ENCODE measurements at places on chromosomes 5 and 9.

DNA sequence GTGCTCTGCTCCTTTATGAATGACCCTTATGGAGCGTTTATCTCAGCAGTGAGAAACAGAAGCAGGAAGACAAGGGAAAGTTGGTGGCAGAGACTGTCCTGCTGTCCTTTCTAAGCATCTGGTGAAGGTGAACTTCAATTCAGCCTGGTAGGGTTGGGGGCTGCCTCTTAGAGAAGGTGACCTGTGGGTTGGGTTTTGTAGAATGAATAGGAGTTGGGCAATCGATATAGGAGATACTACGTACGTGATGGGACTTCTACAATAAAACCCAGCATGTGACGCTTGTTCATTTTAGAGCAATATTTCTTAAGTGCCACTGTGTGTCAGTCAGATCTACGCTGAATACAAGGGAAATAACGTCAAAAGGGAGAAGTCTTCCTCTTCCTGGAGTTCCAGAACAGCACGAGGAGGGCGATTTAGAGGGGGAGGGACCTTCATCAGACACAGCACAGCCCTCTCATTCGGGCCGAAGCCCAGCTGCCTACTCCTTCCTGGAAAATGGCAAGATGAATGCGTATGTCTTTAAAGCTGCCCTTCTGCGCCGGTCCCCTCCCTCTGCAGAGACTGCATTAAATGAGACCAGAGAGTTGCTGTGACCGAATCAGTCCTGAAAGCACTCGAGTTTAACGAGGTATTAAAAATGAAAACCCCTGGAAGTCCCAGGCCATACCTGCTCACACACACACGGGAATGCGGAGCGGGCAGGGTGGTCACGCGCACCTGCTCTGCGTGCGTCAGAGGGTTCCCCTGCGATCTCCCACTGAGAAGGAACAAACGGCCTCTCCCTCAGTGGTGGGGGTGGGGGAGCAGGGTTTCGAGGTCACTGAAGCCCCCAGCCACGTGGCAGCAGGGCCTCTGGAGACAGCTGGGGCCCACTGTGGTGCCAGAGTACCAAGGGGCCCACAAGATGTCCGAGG, 85.3 kb upstream of the SARDH start:
- no peak for DNase-seq

- DNase-seq, result peak; percentile 12
Measured at GRCh38 chr5:140372971-140373487, 13.0 kb downstream of the SLC4A9 start.

DNA sequence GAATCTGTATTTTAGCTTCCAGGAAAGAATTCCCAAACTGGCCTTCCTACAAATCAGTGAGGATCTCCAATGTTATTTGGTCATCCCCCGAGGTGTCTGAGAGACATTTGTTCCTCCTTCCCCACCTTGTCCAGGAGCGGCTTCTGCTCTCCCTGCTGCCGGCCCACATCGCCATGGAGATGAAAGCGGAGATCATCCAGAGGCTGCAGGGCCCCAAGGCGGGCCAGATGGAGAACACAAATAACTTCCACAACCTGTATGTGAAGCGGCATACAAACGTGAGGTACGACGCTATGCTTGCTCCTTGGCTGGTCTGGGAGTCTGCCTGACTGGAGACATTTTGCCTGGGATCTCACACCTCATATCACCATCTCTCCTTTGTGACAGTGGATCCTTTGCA, 160.4 kb downstream of the CFAP90 start:
- no peak for DNase-seq

DNA sequence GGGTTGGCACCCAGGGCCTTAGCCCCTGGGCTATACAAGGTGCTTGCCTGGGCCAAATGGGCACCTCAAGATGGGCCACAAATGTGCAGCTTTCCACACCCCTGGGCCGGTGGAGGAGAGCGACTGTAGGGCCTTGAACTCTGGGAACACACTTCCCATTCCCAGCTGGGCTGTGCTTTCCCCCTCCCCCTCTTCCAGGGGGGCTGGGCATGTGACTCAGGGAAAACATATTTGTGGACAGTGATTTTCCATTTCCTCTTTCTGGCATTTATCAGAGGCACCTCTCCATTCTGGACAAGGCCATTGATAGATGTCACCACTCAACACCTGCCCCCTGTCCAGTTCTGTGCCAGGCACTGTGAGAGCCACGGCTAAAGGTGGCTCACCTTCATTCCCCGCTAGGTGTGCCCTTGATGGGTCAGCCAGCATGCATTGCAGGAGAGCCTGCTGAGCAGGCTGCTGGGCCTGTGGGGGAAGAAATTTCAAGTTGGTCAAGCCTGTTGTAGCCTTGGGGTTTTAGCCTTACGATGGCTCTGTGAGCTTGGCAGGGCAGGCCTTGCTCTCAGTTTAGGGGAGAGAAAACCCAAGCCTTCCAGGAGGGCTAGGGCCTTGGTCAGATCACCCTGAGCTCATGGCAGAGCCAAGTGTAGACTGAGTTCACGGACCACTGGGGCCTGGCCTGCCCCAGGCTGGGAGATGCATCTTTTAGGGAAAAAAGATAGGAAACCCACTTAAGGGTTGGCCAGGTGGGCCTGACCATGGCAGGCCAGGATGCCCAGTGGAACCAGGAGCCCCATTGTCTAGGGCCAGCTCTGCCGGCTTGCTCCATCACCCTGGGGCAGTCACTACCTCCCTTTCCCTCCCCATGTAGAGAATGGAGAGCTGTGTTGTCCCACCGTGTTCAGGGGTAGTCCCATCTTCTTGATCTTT, 113.9 kb downstream of the DAB2IP start:
- no peak for DNase-seq

- no peak for DNase-seq
Measured at GRCh38 chr9:32326146-32326545, 58.3 kb upstream of the ACO1 start.

GRCh38 chr5:16578474-16578883, 38.3 kb downstream of the RETREG1 start:
- DNase-seq, result peak; percentile 65

GRCh38 chr5:72206994-72207393, 99.7 kb downstream of the MAP1B start:
- DNase-seq, result no peak

DNA sequence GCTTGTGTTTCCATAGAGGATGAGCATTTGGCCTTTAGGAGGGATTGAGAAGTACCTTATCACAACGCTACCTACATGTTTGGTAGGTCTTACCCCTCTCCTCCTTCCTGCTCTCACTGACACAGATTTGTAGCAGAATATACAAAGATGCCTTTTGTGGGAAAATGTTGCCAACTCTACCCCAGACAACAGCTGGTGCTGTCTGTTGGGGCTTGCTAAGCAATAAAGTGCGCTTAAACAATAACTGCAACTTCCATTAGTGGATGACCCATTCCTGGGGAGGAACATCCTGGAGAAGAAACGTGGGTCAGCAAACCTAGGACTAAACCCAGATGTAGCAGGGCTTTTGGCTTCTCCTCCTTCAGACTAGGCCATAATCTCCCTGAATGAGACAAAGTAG, 174.3 kb downstream of the EFNA5 start:
- DNase-seq, result no peak

DNA sequence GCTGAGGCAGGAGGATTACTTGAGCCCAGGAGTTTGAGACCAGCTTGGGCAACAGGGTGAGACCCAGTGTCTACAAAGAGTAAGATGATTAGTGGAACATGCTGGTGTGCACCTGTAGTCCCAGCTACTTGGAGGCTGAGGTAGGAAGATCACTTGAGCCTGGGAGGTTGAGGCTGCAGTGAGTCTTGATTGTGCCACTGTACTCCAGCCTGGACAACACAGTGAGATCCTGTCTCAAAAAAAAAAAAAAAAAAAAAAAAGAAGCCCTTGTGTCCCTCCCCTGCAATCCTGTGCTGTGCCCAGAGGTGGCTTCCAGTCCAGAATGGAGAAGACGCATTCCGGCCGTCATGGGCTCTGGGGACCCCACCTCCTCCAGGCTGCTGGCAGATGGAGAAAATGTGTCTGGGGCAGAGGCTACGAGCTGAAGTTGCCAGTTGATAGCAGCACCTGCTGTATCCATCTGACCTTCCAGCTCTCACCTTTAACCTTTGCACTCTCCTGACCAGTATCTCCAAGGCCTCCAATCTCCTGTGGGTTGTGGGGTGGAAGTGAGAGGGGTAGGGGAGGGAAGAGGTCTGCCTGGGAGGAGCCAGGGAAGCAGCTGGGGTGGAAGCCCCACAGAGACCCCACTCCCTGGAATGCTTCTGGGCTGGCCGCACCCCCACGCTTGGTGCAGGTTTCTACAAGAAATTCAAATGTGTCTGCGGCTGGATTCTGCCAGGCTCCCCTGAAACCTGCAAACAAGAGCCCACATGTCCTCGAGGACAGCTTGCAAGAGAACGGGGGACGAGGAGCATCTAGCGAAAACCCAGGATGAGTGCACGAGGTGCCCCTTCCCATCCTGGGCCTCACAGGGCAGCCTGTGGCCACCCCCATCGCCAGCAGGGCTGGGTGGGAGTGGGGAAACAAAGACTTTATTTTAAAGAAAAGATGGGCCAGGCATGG, 148.3 kb upstream of the IER5L start:
- no peak for DNase-seq

DNA sequence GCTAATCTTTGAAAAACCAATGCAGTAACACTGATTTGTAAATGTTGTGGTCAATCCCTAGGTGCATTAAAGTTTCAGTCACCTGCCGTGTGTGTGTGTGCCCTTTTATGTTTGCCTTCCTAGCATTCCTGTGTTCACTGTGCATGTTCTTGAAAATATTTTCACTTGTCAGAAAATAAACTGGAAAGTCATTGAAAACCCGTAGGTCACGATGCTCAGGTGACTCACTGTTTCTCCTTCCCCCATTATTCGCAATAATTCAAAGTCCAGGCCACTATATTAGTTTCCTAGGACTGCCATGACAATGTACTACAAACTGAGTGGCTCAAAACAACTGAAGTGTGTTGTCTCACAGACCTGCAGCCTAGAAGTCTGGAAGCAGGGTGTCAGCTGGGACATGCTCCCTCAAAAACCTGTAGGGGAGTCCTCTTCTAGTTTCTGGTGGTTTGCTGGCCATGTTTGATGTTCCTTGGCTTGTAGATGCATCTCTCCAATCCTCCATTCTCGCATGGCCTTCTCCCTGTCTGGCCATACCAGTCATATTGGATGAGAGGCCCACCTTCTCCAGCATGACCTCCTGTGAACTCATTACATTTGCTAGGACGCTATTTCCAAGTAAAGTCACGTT, 29.3 kb downstream of the MARVELD2 start:
- DNase-seq, result no peak

GRCh38 chr9:109379513-109379912, 58.7 kb upstream of the EPB41L4B start:
- no peak for DNase-seq

DNA sequence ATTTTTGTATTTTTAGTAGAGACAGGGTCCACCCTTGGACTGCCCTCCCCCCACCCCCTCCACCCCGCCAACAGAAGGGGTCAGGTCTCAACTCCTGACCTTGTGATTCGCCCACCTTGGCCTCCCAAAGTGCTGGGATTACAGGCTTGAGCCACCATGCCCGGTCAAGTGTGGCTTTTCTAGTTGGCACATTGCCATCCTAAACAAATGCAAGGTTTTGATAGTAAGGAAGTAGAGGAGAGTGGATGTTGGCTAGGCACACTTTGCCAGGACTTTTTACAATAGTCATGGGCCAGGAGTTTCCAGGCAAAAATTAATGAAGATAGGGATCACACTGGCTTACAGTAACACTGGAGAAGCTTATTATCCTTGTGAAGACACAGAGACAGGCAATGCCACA, 62.4 kb downstream of the GALNT12 start:
- DNase-seq, result no peak

GRCh38 chr5:122076050-122076461, 2.0 kb downstream of the LOX start:
- DNase-seq, result no peak

DNA sequence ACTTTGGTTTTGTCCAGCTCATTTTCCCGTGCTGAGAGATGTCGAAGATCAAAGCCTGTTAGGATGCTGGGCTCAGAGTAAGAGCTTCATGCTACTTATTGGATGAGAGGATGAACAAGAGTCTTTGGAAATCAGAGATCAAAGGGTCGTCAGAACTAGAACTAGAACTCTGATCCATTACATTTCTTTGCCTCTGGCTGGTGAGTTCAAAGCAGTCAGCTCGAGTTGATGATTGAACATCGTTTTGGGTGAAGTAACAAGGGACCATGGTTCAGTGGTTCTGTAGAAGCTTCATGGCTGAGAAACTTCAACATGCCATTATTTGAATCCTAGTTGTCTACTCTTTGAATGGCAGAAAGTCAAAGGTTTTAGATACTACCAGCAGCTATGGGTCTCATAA, 320.3 kb downstream of the ARHGEF28 start:
- no peak for DNase-seq

DNA sequence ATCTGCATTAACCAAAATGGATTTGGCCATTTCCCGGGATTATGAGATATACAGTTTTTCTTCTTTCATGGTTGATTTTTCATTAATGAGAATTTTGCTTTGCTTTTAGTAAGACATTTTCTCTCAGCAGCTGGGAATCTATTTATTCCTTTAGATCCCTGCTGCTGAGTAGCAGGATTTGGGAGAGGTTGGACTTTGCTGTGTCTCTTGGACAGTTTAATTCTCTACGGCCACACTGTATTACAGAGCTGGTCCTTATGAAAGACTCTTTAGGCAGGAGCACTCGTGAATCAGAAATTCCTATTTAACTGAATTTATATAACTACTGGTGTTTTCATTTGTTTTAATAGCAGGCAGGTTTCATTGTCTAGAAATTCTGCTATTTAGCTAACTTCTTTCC, 1.6 kb downstream of the UNC13B start:
- DNase-seq, result no peak

GRCh38 chr5:59817536-59817935, 76.0 kb downstream of the PDE4D start:
- DNase-seq, result no peak

DNA sequence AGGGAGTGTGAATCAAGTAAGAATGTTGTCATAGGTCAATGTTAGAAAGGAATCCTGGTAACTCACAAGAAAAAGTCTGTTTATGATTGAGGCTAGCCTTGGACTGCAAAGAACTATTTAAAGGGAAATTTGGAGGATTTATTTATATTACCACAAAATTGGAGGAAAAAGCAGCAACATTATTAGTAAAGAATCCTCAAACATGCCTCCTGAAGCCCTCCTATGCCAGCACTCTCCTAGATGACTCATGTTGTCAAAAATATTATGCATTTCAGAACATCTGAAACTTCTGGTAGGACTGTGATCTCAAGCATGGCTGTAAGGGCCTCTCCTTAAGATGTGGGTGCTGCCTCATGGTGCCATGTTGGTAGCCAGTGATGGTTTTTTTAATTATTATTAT, 628.5 kb downstream of the CHSY3 start:
- no peak for DNase-seq

DNA sequence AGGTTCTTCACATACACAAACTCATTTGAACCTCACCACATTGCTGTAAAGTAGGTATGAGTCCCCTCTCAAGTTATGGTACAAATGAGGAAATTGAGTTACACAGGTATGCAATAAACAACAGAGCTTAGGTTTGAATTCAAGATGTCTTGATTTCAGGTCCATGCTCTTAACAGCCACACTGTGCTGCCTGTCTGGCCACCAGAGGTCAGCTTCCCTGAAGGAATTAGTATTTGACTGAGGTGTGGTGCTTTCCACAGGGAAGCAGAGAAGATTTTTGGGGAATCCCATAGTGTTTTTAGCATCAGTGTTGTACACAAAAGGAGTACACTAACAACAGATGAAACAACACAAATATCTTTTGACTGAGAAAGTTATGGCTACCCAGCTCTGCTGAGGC, 94.4 kb upstream of the ITGA1 start:
- DNase-seq, result no peak

GRCh38 chr9:17488662-17489061, 90.2 kb upstream of the SH3GL2 start:
- DNase-seq, result no peak
